ENCODE measurements at places on chromosomes 11 and 22.
A peak's percentile ranks its signal among the peaks of the same experiment; 100 is the strongest.

GRCh38 chr11:108592591-108593213 lies 866 bp downstream of the EXPH5 start:
- DNase-seq = no peak

GRCh38 chr22:38228873-38229740 lies 27.3 kb downstream of the MAFF start:
- DNase-seq = no peak

- DNase-seq = no peak
Measured at GRCh38 chr11:102664001-102664752, 39.0 kb upstream of the MMP20 start.

- no peak for DNase-seq
Measured at GRCh38 chr11:120244476-120245365, 4.8 kb downstream of the POU2F3 start.

DNA sequence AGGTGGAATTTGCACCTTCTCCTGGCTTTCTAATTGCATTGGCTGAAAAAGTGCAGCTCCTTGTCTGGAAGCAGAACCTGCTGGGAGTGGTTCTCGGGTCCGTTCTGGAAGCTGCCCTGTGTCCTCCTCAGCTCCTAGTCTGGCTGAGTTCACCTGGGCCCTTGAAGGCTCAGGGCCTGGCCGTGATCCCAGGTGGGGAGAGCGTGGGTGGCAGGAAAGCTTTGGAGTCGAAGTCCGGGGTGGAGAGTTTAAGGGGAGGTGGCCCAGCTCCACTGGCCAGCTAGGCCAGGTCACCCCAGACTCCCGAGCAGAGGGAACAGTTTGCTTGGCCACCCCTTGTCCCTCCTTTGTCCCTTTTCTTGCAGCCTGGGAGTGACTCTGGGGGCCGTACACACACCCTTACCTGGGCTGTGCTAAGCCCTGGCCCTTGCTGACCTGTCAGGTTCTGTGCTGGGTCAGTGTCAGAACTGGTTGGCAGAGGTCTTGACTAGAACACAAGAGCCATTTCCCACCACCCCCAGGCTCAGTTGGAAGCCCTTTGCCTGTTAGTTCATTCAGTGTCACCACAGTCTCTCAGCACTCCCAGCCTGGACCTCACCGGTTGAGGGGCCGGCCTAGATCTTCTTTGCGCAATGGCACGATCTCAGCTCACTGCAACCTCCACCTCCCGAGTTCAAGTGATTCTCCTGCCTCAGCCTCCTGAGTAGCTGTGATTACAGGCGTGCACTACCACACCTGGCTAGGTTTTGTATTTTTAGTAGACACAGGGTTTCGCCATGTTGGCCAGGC lies 37.3 kb downstream of the LRP5 start:
- DNase-seq = no peak

DNA sequence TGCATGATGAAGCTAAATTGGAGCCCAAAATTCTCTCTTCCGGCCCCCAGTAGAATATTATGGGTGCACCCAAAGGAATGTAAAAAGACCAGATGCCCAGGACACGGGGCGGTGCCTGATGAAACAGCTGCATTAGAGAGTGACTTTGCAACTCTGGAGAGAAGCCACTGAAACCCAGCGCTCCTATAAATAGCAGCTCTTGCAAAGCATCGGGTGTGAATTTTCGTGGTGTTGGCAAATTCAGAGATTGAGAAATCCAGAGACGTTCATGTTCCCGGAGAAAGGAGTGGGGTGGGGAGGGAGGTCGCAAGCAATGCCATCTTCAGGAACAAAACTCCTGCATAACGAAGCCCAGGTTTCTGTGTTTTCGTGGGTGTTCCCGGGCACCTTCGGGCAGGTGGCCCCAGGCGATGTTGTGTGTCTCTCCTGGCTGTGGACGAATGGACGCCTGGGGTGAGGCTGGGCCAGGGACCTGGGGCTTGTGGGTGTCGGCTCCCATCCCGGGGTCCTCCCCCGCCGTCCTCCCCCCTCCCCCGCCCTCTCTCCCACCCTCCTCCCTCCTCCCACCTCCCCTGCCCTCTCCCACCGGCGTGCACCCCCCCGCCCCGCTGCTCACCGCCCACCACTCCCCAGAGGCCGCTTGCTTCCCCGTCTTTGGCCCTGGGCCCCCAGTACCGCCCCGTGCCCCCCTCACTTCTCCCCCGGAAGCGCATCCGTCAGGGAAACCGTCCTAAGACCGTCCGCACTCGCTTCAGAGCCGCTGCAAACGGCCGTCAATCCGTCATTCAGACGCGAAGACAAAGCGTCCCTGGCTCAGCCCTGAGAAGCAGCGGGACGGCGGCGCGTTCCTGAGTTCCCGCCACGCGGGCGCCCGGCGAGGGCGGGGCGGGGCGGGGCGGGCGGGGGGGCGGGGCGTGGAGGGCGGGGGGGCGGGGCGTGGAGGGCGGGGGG lies 26.7 kb upstream of the TOLLIP start:
- no peak for DNase-seq

GRCh38 chr11:19577976-19578619 lies 134.5 kb upstream of the NAV2 start:
- no peak for DNase-seq

DNA sequence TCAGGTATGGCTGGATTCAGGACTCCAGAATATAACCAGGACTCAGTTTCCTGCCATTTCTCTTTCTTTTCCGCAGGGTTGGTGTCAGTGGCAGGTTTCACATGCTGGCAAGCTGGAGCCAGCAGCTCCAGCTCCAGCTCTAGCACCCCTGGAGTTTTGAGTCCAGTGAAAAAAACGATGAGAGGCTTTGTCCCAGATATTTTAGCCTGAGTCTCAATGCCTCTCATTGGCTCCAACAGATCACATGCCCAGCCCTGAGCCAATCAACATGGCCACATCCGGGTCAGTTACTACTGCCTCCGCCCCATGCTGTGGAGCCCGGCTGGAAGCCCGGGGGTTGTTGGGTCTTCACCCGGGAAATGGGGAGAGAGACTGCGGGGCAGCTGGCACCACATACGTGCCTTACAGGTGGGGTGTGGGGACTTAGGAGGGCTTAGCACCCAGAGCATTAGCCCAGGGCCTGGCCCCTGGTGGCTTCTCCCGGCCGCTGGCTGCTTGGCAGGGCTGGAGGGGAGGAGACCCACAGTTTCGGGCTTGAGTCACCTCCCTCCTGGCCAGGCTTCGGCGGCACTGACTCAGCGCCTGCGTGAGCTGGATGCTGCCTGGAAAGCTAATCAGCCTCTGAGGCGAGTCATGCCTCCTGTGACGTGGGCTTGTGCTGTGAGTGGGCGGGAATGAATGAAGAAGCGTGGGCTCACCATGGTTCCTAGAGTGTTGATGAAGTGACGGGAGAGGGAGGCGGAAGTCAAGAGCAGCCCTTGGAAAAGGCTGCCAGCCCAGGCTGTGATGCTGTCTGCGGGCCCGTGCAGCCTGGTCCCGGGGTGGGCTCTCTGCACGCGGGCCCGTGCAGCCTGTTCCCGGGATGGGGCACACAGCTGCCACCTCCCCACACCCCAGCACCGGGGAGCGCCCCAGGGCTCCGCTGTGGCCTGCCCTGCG lies 15.3 kb upstream of the MRTFA start:
- DNase-seq = peak; percentile 86

- no peak for DNase-seq
Measured at GRCh38 chr11:19827399-19828135, 114.9 kb downstream of the NAV2 start.

DNA sequence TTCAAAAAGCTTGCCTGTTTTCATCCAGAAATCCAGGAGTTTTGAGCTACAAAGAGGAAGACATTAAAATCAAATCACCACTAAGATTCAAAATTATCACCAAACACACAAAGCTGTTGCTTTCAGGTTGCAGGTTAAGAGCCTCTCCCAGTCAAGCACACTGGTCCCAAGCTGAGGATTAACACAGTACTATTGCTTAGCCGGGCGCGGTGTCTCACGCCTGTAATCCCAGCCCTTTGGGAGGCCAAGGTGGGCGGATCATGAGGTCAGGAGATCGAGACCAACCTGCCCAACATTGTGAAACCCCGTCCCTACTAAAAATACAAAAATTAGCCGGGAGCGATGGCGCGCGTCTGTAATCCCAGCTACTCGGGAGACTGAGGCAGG lies 1165.1 kb downstream of the LRRC4C start:
- DNase-seq = no peak

- no peak for DNase-seq
Measured at GRCh38 chr22:11616811-11617210, 3911.2 kb upstream of the OR11H1 start.

DNA sequence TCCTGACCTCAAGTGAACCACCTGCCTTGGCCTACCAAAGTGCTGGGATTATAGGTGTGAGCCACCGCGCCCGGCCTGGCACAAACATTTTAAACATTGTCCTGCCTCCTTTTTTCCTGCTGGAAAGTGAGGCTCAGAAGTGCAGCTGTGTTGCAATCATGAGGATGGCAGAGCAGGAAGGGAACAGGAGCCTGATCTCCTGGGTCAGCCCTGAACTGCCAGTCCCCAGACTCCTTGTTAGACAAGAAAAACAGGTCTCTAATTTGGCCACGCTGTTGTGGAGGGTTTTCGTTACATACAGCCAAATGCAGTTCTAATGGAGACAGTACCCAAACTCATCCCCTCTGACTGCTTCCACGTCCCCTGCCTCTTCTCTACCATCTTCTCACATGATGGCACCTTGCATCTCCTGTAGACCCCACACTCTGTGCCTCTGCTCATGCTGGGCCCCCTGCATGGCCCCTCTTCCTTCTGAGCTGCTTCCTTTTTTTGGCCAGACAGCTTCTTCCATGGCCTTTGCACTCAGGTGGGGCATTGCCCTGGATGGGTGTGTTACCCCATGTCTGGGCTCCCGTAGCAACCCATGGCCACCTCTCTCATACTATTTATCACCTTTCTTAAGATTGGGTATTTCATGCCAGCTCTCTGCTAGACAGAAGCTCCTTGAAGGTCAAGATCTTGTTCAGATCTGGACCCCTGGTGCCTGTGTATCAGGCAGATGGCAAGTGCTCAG lies 227.1 kb downstream of the CEP164 start:
- DNase-seq = no peak

GRCh38 chr22:47878460-47878859 lies 1116.0 kb downstream of the TBC1D22A start:
- no peak for DNase-seq

GRCh38 chr11:15941206-15941770 lies 415.1 kb downstream of the SOX6 start:
- DNase-seq = no peak

DNA sequence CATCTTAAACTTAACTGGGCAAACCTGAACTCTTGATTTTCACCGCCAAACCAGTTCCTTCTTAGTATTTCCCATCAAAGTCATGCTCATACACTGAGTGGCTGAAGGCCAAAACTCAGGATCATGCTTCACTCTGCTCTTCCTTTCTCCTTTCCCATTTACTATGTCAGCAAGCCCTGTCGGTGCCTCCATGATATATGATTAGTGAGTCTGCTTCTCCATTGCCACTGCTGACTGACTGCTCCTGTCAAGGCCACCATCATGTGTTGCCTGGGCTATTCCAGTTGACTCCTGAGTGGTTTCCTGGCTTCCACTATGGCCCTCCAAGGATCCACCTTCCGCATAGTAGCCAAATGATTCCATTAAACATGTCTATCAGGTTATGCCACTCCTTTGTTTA lies 42.8 kb upstream of the AMPD3 start:
- no peak for DNase-seq

- DNase-seq = no peak
Measured at GRCh38 chr11:114058026-114058706, 1.3 kb upstream of the ZBTB16 start.

DNA sequence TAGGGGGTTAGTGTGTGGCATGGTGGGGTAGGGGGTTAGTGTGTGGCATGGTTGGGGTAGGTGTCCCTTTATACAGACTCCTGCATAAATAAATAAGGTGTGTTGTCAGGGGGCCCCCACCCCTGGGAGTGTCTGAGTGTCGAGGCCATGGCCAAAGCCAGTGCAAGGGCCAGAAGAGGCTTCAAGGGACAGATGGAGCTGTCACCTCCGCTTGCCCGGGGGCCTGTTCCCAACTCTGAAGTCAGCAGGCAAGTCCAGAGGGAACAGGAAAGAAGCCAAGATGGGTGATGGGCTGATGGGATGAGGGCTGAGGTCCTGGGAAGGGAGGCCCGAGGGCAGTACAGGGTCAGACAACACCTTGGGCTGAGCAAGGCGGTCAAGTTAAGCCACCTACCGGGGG lies 997.8 kb downstream of the BRD1 start:
- no peak for DNase-seq

DNA sequence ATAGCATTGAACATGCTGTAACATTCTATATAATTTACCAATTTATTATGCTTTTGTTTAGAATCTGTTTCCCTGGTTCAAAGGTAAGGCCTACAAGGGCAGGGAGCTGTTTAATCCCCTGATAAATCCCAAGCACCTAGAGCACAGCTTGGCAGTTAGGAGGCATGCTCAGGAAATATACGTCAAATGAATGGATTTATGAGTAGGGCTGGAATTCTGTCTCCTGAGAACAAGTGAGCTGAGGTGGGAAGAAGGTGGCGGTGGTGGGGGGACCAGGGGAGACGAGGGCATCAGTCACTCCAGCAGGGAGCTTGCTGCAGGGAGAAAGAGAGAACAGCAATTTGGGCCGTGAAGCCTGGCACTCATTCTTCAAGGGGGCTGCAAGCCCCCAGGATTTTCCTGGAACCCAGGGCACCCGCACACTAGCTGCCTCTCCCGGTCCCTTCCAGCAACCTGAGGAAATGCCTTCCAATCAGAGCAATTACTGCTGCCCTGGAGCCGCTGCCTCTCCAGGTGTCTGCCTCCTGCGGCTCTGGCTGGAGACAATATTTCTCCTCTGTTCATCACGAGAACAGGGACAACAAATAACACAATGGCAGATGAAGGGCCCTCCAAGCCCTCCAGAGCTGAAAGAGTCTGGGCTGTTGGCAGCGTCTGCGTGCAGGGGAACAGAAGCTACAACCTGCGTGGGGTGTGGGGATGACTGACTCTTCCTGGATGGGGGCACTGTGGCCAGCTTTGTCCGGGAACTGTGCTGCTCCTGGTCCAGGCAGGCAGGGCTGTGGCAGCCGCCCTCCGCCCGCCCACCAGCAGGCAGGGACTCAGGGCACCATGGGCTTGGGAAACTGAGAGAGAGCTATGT lies 233.4 kb downstream of the ST3GAL4 start:
- DNase-seq = no peak

DNA sequence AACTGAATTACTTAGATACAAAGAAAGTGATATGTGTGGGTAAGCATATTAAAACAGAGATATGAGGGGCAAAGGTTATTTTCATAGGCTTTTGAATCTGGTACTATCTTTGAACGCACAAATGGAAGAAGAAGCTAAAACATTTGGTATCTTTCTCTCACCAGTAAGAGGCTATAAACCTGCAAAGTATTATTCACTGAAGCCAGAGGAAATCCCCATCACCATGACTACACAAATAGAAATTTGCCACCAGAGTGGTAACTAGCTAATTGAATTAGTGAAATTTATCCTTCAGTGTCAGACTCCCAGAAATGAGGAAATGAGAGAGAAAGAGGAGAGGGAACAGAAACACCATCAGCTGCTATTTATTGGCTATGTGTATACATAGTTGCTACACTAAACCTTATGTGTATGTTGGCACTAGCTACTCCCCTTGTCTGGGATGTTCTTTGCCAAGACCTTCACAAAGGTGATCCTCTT lies 503.4 kb downstream of the DLG2 start:
- no peak for DNase-seq

DNA sequence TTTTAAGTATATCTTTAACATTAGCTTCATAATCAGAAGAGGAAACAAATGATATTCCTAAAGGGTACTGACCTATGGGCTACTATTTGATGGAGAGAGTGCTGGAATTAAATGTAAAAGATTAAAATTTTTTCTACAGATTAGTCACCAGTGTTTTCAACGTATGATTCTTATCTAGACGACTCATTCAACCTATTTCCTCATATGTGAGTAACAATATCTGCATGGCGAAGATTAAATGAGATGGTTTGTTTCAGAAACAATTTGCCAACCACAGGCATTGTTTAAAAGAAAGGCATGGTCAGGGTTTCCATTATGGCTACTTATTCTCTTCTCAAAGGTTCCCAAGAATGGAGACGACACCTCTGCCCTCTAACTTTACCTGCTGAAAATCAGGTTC lies 20.4 kb downstream of the OR56B4 start:
- DNase-seq = no peak

Data from cortex of kidney (tissue), 1 donor.